Activated naive CD8-positive, alpha-beta T cell treated with anti-CD3 and anti-CD28 coated beads, Interleukin-2, amount 10 ng/mL, durations not matched to agents 7 days and 5 days (primary cell): ENCODE measurements at places on chromosomes 1 and 21. TPM values are rescaled to one million over a fixed set of nuclear protein-coding genes. Genes with fewer than 3 reads are reported as not detected.

Gene LHX8
- not detected for total RNA-seq

Gene DNAH14
- total RNA-seq = not detected

Gene VSIG8
- total RNA-seq = not detected

Gene LCE1C
- not detected for total RNA-seq

- no peak overlapping the region for H3K4me3 ChIP-seq
- H3K36me3 ChIP-seq = no peaks in the 10 kb centered on the region
- peaks cover 15% of the 10 kb centered on the region for H3K4me1 ChIP-seq
Measured at GRCh38 chr1:150555198-150555970, 6.2 kb downstream of the ADAMTSL4 start.

GRCh38 chr1:115261496-115261895 is 76.6 kb downstream of the NGF start:
- no peak overlapping the region for H3K27ac ChIP-seq
- no peaks in the 10 kb centered on the region for H3K36me3 ChIP-seq
- H3K27me3 ChIP-seq = peaks cover 5% of the 10 kb centered on the region
- DNase-seq = no peak

GRCh38 chr1:234843946-234844345 is 234.0 kb upstream of the IRF2BP2 start:
- H3K4me3 ChIP-seq = peak overlapping the region; percentile 78
- no peaks in the 10 kb centered on the region for H3K27me3 ChIP-seq
- no peak for DNase-seq
- H3K36me3 ChIP-seq = peaks cover 1% of the 10 kb centered on the region

DNA sequence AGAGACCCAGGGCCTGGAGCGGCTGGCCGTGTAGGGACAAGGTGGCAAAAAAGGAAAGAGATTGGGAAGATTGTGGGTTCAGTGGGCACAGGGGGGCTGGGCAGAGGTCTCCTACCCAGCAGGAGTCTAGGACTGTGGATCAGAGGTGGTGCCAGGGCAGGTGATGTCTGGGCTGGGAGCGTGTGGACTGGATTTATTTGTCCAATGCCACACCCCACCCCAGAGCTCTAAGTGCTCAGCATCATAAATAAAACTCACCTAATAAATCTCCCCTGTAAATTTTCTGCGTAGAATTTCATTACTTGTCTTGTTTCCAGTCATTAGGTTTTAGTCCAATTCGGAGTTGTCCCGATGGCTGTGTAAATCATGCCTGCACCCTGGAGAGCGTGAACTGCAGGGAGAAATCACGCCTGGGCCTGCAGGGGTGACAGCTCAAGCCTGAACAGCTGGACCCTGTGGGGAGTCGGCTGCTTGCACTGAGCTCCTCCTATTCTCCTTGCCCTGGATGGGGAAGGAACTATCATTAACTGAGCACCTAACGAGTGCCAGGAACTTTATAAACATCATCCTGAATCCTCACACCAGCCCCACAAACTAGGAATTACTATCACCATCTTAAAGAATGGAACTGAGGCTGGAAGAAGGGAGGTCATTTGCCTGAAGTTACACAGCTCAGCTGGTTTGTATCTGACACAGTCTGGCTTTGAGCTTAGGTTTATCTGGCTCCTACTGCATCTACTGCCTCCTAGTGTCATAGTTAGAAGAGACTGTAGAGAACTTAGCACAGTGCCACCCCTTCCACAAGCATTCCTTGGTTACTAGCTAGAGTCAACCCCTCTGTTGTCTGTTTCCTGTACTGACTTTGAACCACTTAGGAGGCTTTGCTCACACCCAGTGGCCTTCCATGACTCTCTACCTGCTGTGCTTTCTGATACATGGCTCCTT is 25.0 kb upstream of the POU3F1 start:
- no peaks in the 10 kb centered on the region for H3K4me1 ChIP-seq
- H3K27me3 ChIP-seq = peaks cover 26% of the 10 kb centered on the region
- no peak overlapping the region for H3K4me3 ChIP-seq
- H3K36me3 ChIP-seq = no peaks in the 10 kb centered on the region
- no peak overlapping the region for H3K27ac ChIP-seq
- no peak for DNase-seq

DNA sequence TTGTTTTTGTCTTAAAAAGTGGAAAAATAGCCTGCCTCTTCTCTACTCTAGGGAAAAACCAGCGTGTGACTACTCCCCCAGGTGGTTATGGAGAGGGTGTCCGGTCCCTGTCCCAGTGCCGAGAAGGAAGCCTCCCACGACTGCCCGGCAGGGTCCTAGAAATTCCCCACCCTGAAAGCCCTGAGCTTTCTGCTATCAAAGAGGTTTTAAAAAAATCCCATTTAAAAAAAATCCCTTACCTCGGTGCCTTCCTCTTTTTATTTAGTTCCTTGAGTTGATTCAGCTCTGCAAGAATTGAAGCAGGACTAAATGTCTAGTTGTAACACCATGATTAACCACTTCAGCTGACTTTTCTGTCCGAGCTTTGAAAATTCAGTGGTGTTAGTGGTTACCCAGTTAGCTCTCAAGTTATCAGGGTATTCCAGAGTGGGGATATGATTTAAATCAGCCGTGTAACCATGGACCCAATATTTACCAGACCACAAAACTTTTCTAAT is 35.0 kb upstream of the TDRD10 start:
- H3K4me3 ChIP-seq = no peak overlapping the region
- no peaks in the 10 kb centered on the region for H3K36me3 ChIP-seq
- no peak for DNase-seq
- no peak overlapping the region for H3K27ac ChIP-seq

- no peak overlapping the region for H3K27ac ChIP-seq
- no peaks in the 10 kb centered on the region for H3K36me3 ChIP-seq
- DNase-seq = no peak
- H3K4me1 ChIP-seq = peaks cover 1% of the 10 kb centered on the region
- H3K4me3 ChIP-seq = no peak overlapping the region
- H3K27me3 ChIP-seq = peaks cover 40% of the 10 kb centered on the region
Measured at GRCh38 chr1:204894031-204894430, 23.4 kb downstream of the NFASC start.

- no peak overlapping the region for H3K27ac ChIP-seq
- H3K36me3 ChIP-seq = peaks cover 3% of the 10 kb centered on the region
- H3K4me3 ChIP-seq = no peak overlapping the region
- H3K27me3 ChIP-seq = no peaks in the 10 kb centered on the region
- DNase-seq = peak; percentile 21
Measured at GRCh38 chr21:45283611-45284455, 3.9 kb downstream of the POFUT2 start.

- H3K27ac ChIP-seq = no peak overlapping the region
- H3K4me3 ChIP-seq = no peak overlapping the region
- H3K36me3 ChIP-seq = peaks cover 4% of the 10 kb centered on the region
- H3K4me1 ChIP-seq = peaks cover 21% of the 10 kb centered on the region
- no peak for DNase-seq
Measured at GRCh38 chr1:58992643-58993042, 208.8 kb upstream of the JUN start.

GRCh38 chr1:155970531-155971167 is 7.7 kb downstream of the ARHGEF2 start:
- H3K4me3 ChIP-seq = peak overlapping the region; percentile 72
- H3K4me1 ChIP-seq = peaks cover 86% of the 10 kb centered on the region
- DNase-seq = no peak
- no peaks in the 10 kb centered on the region for H3K27me3 ChIP-seq

GRCh38 chr1:190453550-190453949 is 24.1 kb downstream of the BRINP3 start:
- H3K27ac ChIP-seq = no peak overlapping the region
- H3K4me3 ChIP-seq = no peak overlapping the region
- no peaks in the 10 kb centered on the region for H3K4me1 ChIP-seq
- H3K27me3 ChIP-seq = no peaks in the 10 kb centered on the region
- no peak for DNase-seq

DNA sequence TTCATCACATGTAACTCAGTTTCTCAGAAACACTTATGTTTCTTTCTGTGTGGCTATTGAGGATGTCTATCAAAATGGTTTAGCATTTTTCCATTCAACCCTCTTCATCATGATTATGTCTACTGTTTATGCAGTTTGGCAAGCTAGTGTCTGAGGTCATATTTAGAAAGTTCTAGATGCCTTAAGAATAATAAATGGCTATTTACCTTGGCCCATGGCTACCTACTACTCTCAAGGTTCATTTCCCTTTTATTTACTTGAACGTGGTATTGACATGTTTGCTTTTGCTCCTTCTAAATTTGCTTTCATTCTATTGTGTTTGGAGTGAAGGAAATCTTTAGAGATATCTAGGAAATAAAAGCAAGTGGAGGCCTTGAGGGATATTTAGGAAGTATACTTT is 193.7 kb upstream of the OLFM3 start:
- H3K4me3 ChIP-seq = no peak overlapping the region
- H3K27me3 ChIP-seq = no peaks in the 10 kb centered on the region
- DNase-seq = no peak
- H3K36me3 ChIP-seq = no peaks in the 10 kb centered on the region
- no peaks in the 10 kb centered on the region for H3K4me1 ChIP-seq

DNA sequence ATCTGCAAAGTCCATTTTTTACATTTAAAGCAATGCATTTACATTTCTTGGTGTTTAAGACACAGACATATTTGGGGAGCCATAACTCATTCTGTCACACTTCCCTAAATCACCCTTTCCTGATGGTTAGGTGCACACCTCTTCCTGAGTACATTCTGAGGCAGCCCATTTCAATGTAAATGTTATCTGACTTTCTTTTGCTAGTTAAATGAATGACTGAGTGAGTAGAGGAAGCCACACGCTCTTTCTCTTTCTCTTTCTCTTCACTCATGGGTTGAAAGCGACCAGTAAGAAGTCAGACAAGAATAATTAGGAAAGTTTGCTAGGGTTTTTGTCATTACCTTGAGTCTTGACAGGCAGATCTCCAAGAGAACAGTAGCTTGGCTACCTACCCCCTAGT is 143.1 kb downstream of the S1PR1 start:
- peak overlapping the region; percentile 31 for H3K4me3 ChIP-seq
- peaks cover 17% of the 10 kb centered on the region for H3K4me1 ChIP-seq
- peaks cover 4% of the 10 kb centered on the region for H3K27me3 ChIP-seq
- H3K27ac ChIP-seq = peak overlapping the region; percentile 68
- peaks cover 6% of the 10 kb centered on the region for H3K36me3 ChIP-seq

DNA sequence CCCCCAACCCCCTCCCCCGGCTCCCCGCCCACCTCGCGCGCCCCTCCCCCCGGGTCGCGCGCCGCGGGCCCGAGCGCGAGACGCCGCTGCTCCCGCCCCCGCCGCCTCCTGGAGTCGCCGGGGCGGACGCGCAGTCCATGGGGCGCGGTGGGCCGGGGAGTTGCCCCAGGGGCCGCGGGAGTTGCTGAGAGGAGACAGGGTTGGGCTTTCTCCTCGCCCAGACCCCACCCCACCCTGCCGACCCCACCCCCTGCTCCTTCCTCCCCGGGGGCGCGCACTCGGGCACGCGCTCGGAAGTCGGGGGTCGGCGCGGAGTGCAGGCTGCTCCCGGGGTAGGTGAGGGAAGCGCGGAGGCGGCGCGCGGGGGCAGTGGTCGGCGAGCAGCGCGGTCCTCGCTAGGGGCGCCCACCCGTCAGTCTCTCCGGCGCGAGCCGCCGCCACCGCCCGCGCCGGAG is at the start of gene LAMC1:
LAMC1 (plus strand) TSS at position 275 of the 455 bp plus-strand sequence. CDS start 297 bp downstream, outside the sequence.
- no peak within 1 kb of the TSS for H3K27ac ChIP-seq
- peak within 1 kb of the TSS; percentile 67 for H3K4me3 ChIP-seq
- H3K36me3 ChIP-seq = peaks cover 2% of the 10 kb centered on the region
- peaks cover 77% of the 10 kb centered on the region for H3K27me3 ChIP-seq

DNA sequence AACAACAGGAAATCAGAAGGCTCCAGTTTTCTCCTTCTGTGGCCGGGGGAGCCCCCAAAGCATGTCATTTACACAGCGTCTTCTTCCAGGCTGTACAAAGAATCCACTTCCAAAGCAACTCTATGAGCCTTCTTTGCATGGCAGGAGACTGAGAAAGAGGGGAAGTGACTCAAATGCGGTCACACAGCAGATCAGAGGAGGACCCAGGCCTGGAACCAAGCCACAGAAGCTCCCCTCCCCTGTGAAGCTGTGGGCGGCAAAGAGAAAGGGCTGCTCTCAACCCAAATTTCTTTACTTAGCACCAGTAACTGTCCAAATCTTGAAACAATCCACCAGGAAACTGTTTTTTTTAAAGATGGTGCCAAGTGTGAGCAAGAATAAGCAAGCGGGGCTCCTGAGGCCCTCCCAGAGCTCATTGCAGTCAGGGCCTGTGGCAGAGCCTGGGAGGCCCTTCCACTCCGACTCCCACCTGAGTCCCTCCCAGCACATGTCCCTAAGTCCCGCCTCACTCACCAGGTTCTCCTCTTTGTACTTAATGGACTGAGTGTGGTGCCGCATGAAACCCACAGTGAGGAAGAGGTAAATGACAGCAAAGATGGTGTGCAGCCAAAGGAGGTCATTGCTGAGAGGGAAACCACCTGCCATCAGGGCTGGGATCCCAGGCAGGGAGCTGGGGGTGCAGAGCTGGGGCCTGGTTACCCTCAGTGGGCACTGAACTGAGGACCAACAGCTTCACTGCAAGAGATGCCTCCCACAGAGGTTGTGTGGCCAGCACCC is 15.9 kb downstream of the TMEM63A start:
- H3K27me3 ChIP-seq = no peaks in the 10 kb centered on the region
- peak overlapping the region; percentile 57 for H3K4me3 ChIP-seq
- H3K36me3 ChIP-seq = peaks cover 32% of the 10 kb centered on the region
- peak overlapping the region; percentile 79 for H3K27ac ChIP-seq
